ENCODE measurements at places on chromosomes 1 and 21.

- no peak for DNase-seq
These were observed 3.3 kb downstream of the SH3BP5L start for GRCh38 chr1:248822148-248823032.

DNA sequence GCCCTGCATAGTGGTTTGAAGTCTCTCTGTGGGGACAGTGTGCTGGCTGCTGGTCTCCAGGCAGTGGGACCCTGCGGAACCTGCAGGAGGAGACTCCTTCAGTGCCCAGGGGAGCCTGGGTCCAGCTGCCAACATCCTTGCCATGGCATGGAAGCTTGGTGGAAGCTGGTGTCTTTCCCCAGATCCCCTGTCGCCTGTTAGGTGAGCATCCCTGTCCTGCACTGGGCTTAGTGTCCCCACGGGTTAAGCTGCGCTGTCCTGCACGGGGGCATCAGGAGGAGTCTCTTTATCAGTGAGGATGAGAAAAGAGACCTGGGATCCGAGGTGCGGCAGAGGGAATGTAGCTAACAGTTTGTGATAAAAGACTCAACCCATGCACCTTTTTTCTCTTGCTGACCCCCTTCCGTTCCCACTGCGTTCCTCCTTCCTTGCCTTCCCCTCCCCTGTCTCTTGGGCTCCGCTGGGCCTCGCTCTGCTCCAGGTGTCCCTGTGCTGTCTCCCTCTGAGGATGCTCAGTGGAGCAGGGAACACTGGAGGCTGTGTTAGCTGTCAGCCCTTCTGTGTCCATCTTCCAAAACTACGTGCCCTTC lies 59.3 kb downstream of the SLC37A1 start:
- DNase-seq = no peak

DNA sequence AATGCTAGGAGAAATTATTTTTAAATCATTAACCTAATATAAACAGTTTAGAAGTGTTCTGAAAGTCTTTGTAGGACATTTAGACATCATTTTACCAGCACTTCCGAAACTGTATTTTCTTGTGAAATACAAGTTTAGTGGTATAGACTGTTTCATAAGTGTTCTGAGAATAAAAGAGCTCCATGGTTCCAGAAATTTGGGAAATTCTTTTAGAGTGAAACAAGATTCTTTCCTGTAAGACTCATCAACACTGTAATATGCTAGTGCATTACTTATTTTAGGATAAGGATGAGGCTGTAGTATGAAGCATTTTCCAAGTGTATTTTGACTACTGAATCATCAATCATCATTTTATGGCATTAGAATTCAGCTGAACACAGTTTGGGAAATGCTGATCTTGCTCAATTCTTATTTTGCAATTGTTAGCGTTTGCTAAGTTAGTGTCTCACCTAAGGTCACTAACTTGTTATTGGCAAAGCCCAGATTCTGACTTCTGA lies 73.4 kb downstream of the CEP350 start:
- DNase-seq = no peak

- no peak for DNase-seq
These were observed 25.9 kb downstream of the GIPC2 start for GRCh38 chr1:78071696-78072095.

DNA sequence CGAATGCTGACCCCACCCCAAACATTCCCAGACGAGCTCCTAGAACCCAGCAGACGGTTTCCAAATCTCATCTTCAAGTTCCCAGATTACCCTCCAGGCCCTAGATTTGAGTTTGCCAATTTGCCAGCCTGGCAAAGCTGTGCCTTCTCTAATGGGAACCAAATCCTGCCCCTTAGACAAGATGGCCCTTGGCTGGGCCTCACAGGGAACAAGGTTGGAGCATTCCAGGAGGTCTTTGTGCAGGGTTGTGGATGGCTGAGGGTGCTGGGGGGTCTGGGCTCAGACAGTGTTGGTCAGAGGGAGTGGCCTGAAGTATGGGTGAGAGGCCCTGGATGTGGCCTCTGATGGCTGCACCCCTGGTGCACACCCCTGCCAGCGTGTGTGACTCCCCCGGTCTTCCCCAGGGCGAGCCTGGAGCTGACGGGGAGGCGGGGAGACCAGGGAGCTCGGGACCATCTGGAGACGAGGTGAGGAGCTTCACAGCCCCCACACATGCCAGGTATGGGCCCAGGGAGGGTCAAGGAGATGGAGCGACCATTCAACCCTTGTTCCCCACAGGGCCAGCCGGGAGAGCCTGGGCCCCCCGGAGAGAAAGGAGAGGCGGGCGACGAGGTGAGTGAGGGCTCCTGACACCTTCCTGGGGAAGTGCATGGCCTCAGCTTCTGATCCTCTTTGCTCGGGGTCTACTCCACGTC lies 10.2 kb downstream of the COL6A1 start:
- DNase-seq = no peak

DNA sequence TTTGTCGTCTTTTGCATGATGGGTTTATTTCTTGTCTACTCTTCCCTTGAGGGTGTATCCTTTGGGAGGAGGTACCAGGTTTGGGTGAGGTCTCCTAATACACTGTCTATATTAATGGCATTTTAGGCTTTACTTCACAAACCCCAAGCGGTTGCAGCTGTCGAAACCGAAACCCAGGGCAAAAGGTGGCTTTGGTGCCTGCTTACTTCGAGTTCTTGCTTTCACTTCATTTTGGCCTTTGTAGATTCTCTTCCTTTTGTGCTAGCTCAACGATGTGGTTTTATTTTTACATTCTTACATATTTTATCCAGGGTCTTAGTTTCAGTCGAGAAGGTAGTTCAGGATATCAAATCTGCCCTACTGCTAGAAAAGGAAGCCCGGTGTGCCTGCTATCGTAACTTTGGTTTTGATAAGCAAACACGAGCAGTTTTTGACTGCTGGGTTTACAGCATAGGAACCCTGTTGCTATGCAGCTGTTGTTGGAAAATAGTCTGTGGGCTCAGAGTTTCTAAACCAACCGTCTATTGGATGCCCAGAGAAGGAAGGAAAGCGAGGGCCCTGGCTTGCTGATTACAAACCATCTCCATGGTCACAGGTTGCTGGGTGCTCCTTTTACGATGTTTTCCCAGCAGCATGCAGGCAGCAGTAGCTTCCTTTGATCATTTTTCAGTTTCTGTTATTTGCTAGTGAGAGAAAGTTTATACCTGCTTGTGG lies 9.8 kb upstream of the TSPAN2 start:
- peak; percentile 33 for DNase-seq

DNA sequence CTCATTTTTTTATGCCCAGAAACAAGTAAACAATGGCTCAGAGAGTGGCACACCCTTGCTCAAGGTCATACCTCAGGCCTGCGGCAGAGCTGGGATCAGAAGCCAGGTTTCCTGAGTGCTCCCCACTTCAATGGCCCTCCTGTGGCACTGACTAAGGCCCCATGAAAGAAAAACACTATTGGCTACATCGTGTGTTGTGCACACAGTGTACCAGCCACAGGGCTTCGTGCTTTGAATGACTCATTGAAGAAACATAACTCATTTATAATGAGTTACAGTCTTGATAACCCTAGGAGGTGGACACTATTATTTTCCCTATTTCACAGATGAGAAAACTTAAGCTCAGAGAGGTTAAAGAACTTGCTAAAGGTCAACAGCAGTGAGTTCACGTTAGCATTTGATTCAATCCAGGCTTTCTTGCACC lies 91.2 kb downstream of the TRABD2B start:
- no peak for DNase-seq

GRCh38 chr1:3628445-3628844 lies 3.6 kb downstream of the TPRG1L start:
- no peak for DNase-seq

GRCh38 chr1:189027512-189027911 lies 1450.2 kb downstream of the BRINP3 start:
- DNase-seq = no peak

DNA sequence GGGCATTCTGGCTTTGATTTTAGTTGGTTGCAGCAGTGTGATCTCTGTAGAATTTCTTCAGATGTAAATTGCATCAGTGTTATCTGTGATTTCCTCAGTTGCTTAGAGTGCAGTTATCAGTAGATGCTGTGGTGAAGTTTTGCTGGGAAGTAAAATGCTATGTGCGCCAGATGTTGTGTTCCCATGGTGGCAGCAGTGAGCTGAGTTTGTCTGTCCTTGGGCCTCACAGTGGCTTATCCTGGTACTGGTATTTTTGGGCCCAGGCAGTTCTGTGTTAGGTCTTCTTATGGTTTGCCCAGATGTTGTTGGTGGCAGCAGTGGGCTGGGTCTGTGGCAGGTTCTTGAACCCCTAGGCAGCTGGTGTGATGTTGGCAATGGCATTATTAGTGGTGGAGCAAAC lies 1242.1 kb downstream of the PLA2G4A start:
- no peak for DNase-seq

DNA sequence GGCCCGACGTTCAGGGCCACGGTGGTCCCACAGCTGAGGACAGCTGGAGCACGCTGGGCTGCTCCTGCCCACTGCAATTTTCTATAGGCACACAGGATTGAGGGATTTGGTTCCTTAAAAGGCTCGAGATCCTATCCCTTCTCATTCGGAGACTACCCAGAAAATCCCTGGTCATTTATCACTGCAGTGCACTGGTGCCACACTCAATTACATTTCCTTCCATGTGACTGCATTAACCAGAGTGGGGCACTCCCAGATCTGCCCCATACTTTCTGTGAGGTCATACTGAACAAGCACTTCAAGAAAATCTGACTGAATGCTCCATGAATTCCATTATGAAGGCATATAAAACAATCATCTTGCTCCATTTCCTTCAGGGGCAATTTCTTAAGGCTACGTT lies 49.8 kb upstream of the KCNE1 start:
- DNase-seq = no peak

DNA sequence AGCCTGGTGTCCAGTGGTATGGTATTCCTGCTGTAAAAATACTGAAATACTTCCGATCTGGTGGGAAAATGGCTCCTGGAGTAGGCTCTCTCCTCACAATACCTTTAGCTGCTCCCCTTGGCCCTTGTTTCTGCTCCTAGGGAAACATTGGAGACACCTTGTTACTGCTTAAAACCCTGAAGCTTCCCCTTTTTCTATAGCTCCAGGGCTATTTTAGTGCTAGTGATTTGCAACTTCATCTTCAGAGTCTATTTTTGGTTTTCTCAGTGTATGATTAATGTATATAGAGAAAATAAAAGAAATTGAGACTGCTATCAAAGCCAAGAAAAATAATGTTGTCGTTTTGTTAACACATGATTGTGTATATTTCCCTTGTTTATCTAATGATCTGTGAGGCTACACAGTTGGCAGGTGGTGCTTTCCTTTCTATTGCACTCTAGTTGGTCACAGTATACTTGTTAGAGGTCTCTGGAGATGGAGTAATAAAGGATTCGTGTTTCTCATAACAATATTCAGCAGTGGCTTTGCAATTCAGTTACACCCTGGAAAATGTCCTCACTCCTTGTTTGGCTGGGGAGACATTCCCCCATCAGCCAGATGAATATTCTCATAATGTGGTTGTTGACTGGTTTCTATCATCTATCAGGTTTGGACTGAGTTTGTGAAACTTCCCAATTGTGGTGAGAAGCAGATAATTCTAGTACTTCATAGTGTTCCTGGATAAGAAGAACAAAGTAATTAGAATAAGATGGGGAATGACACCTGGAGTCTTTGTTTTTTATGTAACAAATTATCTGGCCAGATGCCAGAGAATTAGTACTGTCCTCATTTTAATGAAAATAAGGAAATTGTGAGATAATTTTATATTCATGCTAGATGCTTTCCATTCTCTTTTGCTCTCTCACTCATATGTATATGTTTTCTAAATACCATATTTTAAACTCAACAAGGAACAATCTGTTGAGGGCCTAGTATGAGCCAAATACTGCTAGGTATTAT lies 44.8 kb upstream of the CACYBP start:
- no peak for DNase-seq

GRCh38 chr1:248009681-248010080 lies 3.8 kb upstream of the OR2L5 start:
- no peak for DNase-seq

DNA sequence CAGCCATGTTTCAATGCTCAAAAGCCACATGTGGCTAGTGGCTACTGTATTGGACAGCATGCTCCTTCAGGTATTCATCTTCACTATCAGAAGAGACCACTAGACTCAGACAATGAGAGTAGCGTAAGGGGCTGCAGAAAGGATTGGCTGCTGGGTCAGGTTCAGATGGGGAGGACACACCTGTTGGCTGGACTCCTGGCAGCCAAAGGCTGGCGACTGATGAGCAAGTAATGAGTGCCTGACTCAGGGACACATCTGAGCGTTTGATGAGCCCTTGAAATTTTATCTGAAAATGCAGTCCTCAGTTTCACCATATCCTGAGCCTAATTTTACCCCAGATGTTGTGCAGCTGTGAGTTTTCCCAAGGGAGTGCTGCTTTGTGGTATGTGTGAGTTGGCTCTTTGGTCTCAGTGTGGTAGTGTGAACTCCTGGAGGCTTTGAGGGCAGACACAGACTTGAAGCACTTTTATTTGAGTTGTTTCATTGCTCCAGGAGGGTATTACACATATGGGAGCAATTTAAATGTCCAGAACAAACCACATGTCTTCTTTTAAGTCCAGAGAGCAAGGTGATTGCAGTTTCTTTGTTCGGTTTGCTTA lies 9.6 kb downstream of the ST6GALNAC3 start:
- DNase-seq = no peak

DNA sequence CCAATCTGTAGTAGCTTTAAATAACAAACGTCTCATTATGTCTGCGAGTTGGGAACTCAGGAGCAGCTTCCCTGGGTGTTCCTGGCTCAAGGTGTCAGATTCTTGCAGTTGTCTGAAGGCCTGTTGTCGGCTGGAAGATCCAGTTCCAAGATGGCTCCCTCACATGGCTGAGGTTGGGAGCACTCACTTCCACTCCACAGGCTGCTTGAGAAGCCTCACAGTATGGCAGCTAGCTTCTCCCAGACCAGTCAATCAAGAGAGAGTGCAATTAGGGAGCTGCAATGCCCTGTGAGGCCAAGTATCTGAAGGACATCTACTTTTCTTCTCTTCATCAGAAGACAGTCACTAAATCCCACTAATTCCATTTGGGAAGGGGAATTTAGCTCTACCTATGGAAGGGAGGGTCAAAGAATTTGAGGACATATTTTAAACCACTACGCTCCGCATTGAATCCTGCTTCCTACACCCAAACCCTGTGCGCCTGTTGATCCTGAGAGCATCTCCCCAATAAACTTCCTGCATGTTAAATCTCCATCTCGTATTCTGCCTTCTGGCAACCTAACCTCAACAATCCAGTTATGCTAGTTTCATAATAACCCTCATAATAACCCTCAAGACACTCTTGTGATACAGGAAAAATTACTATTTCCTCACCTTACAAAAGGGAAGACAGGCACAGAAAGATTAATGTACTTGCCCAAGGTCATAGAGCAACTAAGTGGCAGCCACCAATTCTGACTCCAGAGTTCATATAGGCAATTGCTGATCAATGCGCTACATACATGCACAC lies 3.6 kb upstream of the VPS26C start:
- DNase-seq = no peak

- DNase-seq = no peak
These were observed 53.8 kb upstream of the PSEN2 start for GRCh38 chr1:226816576-226816975.

GRCh38 chr1:159889821-159890252 lies 10.1 kb downstream of the CFAP45 start:
- DNase-seq = no peak

DNA sequence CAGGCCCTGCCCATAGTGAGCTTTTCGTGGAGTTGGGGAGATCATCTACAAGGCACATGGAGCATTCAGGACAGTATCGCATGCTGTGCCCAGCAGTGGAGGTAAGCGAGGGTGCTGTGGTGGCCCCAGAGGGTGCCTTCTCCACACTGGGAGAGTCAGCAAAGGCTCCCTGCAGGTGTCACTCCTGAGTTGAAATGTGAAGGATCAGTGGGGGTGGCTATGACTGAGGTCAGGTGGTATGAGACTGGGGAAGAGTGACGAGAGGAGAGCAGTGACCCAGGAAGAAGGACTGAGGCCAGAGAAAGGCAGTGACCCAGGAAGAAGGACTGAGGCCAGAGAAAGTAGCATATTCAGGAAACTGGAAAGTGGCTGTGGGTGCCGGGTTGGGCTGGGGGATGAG lies 53.0 kb downstream of the SPAG17 start:
- DNase-seq = no peak

All from stimulated activated CD4-positive, alpha-beta T cell treated with anti-CD3 and anti-CD28 coated beads, Interleukin-4, amount 100 ng/mL, for 48 hours (primary cell).